ENCODE measurements at places on chromosomes 1 and 21. TPM values are rescaled to one million over a fixed set of nuclear protein-coding genes. Genes with fewer than 3 reads are reported as not detected.

- no peak for DNase-seq
Measured at GRCh38 chr21:38777015-38777414, 28.7 kb upstream of the ETS2 start.

- no peak for DNase-seq
Measured at GRCh38 chr1:192759104-192759503, 49.7 kb upstream of the RGS2 start.

GRCh38 chr21:45844181-45844580, 137.4 kb upstream of the COL6A1 start:
- DNase-seq, result no peak

GRCh38 chr1:210499956-210500355, 171.3 kb downstream of the HHAT start:
- DNase-seq, result no peak

GRCh38 chr1:212473729-212474128, 41.0 kb downstream of the NENF start:
- no peak for DNase-seq

GRCh38 chr1:54520631-54521321, 27.3 kb upstream of the ACOT11 start:
- DNase-seq, result no peak

DNA sequence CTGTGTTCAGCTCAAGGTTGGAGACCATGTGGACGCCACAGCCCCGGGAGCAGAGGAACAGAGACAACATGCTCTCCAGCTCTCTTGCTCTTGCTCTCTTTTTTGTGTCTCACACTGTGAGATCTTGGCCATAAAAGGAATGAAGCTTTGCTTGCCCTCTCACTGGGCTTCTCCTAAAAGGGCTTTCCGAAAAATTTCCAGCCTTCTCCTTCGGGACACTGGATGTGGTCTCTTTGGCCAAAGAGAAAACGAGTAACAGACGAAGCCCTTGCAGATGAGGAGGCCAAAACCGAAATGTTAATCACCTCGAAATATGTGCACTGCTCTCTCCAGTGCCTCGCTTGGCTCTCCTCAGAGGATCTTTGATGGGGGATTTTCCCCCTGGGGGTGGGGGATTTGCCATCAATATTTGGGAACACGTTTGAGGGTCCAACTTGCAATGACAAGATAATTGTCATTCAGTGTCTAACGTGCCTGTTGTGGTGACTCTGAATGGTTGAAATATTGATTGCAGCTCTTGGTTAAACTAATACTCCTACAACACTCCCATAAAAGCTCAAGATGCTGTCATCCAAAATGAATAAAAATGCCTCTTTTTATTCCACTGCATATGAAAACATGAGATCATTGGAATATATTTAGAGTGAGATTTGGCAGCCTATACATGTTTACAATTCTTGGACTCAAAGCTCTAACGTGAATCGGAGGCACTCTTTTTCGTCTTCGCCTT, 68.6 kb upstream of the ANGPTL1 start:
- DNase-seq, result no peak

- DNase-seq, result no peak
Measured at GRCh38 chr1:203572134-203572625, 54.5 kb upstream of the ATP2B4 start.

- DNase-seq, result no peak
Measured at GRCh38 chr1:54052431-54052933, 522 bp downstream of the TMEM59 start.

GRCh38 chr21:35748678-35749314, 311.5 kb downstream of the SETD4 start:
- DNase-seq, result no peak

- DNase-seq, result no peak
Measured at GRCh38 chr1:220410611-220411010, 117.3 kb upstream of the MARK1 start.

DNA sequence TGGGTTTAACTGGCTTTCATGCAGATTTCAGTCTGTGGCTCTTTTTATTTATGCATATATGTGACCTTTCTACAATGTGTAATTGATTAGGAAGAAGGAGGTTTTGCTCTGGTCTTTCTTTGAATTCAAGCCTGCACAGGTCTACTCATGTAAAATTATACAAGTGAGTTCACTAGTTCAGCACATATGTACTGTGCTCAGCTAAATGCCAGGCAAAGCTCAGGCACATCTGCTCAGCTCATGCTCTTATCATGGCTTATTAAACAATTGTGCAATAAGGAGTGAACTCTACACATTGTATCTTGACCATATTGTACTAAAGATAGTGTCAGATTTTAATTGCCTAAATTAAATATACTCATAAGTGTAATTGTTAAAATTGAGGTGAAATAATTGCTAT, 378.4 kb downstream of the ADGRL2 start:
- no peak for DNase-seq

GRCh38 chr1:94090761-94091160, 30.2 kb downstream of the ABCA4 start:
- DNase-seq, result no peak

DNA sequence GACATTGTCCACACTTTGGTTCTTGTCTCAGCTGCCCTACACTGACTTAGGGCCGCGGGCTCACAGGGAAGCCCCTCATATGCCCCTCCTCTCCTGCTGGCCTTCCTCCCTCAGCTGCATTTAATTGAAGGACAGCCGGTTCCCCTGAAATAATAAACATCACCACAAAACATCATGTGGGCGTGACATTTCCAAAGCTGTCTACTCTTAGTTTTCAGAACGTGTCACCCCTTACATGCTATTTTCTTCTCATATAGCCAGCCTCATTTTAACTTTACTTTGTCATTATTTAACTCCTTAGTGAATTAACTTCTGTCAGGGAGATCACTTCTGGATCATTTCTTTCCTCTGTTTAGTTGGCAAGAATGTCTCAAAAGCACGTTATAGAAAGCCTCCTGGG, 103.2 kb downstream of the COLGALT2 start:
- no peak for DNase-seq

- DNase-seq, result no peak
Measured at GRCh38 chr1:167984886-167985489, 48.1 kb upstream of the MPC2 start.

The SLC45A3 gene
- total RNA-seq, result 13.0 TPM

The PRAMEF27 gene
- not detected for total RNA-seq

The PRDX6 gene
- total RNA-seq, result 657 TPM

The HSD3B2 gene
- total RNA-seq, result not detected

The BRDT gene
- not detected for total RNA-seq

The DR1 gene
- 62.3 TPM for total RNA-seq

The OR2M4 gene
- not detected for total RNA-seq

The SPRR4 gene
- total RNA-seq, result not detected

The CHRNB2 gene
- 3.6 TPM for total RNA-seq

Data from H1 (cell line).